ENCODE measurements at places on chromosomes 3 and 15.

GRCh38 chr15:58900631-58901030 is 32.8 kb downstream of the SLTM start:
- no peak for DNase-seq

- no peak for DNase-seq
Observed at GRCh38 chr3:177069514-177070329, 127.6 kb downstream of the TBL1XR1 start.

DNA sequence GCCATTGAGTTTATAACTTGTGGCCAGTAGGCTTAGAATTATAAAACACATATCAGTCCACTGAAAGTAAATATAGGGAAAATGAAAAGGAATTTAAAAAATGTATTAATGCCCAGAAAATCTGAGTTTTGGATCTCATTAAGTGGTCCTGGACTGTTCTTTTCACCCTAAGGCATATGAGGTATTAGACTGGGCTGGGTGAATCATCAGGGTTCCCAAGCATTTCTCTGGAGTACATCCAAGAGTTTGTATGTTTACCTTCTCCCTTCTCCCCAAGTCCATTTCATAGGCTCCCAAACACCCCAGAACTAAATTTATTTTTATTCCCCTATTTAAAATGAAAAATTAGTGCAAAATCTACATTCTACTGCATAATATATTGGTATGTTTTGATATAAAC is 31.9 kb upstream of the SPTSSB start:
- DNase-seq, result no peak

GRCh38 chr3:126208182-126208581 is 27.8 kb upstream of the ALDH1L1 start:
- no peak for DNase-seq

GRCh38 chr3:13590841-13591520 is 42.1 kb downstream of the FBLN2 start:
- no peak for DNase-seq

GRCh38 chr3:8663177-8664061 is 18.8 kb upstream of the SSUH2 start:
- peak; percentile 42 for DNase-seq

DNA sequence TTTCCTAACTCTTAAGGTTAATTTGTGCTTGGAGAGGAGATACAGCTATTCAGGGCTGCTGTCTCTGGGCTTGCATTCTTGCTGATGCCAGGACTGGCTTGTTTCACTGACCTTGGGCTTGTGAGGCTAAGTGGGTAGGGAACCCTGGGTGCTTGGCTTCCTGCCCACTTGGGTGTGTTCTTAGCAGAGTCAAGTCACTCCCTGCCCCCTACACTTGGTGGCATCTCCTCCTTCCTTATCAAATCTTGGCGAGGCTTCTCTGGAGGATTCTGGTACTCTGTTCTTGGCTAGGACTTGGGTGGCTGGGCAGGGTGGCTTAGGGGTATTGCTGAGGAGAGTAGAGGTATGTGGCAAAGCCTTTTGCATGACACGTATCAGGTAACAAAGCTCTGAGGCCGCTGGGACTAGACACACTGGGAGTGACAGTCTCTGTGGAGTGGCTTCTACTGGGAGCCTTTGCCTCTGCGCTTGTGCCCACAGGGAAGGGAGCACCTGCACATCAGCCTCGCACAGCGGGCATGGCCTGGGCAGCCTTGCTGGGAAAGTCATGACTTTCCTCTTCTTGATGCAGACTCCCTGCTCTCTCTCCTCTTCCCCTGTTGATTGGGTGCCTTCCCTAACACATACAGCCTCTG is 41.8 kb downstream of the CHCHD6 start:
- no peak for DNase-seq

DNA sequence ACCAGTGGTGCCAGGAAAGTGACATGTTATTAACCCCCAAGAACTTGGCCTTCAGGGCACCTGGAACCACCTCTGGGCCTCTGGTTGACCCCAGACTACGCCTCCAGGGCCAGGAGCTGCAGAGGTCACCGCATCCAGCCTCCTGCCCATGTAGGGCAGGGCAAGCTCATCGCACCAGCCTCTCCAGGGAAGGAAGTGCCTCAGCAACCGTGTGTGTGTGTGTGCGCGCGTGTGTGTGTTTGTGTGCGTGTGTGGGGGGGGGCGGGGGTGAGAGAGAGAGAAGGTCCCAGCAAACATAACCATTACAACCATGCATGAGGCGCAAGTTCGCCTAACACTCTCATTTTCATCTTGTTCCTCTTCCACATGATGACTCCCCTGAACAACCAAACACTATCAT is 31.8 kb downstream of the RAB6B start:
- DNase-seq, result no peak

DNA sequence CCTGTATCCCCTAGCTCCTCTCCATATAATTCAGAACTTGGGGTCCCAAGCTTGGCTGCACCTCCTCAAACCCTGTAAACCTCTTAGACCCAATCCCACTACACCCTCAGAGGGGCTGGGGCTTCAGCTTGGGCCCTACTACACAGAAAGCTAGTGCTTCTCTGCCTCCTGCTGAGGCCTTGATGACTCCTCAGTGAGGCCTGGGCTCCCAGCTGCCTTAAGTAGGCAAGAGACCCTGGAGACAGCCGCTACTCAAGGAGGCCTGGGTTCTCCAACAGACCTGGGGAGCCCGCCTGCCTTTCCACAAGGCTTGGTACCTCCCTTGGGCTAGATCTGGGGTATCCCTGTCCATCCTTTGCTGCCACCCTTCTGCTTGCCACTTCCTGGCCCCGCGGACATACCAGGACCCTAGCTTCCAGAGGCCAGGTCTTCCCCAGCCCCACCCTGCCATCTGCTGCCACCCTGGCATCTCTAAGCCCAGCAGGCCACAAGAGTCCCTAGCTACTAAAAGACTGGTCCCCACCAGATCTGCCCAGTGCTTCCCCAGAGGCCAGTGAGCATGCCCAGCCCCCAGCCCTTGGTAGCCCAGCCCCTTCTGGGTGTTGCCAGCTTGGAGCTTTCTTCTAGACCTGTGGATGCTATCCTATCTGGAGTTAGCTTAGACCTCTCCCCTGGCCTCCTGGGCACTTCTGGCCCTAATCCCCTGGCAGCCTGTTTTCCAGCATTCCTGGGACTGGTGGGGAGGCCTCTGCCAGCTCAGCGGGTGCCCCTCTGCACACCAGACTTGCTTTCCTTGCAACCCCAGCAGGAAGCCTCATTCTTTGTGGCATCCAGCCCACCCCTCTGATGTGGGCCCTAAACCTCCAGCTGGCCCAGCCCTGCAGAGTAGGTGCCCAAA is 13.7 kb downstream of the C15orf39 start:
- no peak for DNase-seq

GRCh38 chr15:40420071-40420713 is 14.6 kb downstream of the IVD start:
- DNase-seq, result no peak

GRCh38 chr3:35404571-35404970 is 234.8 kb upstream of the ARPP21 start:
- DNase-seq, result no peak

DNA sequence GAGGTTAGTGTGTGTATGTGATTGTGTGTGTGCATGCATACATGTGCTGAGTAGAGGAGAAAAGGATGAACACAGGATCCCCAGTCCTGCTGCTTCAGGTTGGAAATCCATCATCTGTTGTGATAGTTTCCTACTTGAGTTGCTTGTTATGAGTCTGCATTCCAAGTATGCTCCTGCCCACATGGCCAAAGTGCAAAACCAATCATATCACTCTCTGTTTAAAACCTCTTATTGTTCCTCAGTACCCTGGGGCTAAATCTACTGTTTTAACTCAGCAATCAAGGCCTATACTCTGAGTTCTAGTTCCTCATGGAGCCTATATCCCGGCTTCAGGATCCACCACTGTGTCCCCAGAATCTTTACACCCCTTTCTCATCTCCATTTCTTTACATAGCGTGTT is 139.9 kb upstream of the TLE3 start:
- DNase-seq, result no peak

DNA sequence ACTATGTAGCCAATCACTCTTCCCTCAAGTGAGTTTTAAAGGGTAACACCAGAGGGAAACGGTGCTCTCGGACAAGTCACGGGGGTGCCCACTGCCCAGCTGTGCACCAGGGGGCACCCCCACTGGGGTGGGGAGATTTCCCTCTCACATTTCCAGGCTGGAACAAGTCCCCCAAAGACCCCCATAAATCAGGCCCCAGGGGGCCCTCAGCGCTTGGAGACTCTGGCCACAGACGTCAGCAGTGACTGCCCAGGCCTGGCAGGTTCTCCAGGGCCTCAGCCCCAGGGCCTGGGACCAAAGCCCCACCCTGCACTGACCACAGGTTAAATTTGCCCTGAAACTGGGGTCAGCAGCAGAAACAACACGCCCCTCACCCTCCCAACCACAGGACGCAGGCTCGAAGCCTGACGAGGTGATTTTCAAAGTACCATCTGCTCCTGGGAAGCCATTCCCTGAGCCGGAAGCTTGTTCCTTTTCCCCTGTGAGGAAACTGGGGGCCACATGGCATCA is 17.0 kb downstream of the XXYLT1 start:
- DNase-seq, result no peak

DNA sequence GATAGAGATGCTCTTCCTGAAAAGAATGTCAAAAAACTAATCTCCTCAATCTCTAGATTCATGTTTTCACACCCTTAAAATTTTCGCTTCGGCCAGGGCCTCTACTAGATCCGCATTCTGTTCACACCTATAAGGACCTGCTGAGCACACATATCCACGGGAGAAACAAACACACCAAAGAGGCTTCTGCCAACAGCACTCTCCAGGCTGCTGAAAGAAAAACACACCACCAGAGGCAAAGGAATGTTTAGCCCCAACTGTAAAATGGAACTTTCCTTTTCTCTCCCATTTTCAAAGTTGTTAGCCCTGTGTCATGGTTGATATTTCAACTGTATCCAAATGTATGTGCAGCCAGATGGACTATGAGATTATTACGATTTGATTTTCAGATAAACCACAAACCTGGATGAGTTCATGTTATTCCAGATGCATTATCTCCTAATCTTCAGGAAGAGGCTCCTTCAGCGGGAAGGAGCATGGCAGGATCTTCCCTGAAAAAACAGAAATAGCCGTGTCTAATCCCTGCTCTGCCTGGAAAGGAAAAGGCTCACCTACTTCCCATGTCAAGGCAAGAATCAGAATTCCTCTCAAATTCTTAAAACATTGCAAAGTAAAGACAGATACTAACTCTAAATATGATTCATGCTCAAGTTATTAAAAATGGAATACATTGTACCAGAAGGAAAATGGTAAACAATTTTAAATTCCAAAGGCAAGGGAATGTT is 442.7 kb upstream of the NR2F2 start:
- no peak for DNase-seq

- no peak for DNase-seq
Observed at GRCh38 chr3:67804089-67804488, 149.7 kb upstream of the SUCLG2 start.

- no peak for DNase-seq
Observed at GRCh38 chr3:191972714-191973398, 511.9 kb downstream of the PYDC2 start.

GRCh38 chr3:39479701-39480414 is 12.4 kb downstream of the MOBP start:
- DNase-seq, result no peak

GRCh38 chr15:68812597-68813431 is 7.9 kb downstream of the ANP32A start:
- no peak for DNase-seq

- no peak for DNase-seq
Observed at GRCh38 chr3:58474967-58475578, 16.8 kb upstream of the KCTD6 start.

GRCh38 chr3:31957106-31957505 is 24.0 kb downstream of the OSBPL10 start:
- no peak for DNase-seq

DNA sequence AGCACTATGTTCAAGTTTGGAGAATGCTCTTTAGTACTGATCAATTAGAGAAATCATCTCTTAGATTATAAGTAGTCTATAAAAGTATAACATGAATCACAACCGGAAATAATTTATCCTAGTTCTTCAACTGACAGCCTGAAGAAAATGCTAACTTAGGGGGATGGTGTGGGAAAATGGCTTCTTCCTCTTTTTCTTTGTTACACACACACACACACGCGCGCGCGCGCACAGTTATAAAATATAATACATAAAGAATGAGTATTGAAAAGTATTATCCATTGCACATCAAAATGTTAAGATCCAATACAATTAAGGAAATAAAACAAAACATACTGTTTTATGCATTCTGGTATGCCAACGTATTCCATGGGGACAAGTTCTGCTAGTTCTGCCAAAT is 11.2 kb upstream of the GTF2A2 start:
- DNase-seq, result no peak

GRCh38 chr15:39207532-39208115 is 373.3 kb upstream of the THBS1 start:
- DNase-seq, result no peak

- no peak for DNase-seq
Observed at GRCh38 chr15:88707771-88708654, 69.2 kb downstream of the ISG20 start.

- DNase-seq, result no peak
Observed at GRCh38 chr3:34207002-34207401, 408.6 kb downstream of the PDCD6IP start.

- no peak for DNase-seq
Observed at GRCh38 chr3:134991003-134991402, 195.9 kb downstream of the EPHB1 start.

DNA sequence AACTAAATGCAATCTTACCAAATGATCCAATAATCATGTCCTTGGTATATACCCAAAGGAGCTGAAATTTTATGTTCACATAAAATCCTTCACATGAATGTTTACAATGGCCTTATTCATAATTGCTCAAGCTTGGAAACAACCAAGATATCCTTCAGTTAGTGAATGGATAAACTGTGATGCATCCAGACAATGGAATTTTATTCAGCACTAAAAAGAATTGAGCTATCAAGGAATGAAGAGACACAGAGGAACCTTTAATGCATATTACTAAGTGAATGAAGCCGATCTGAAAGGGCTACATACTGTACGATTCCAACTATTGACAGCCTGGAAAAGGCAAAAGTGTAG is 168.4 kb downstream of the PDE8A start:
- DNase-seq, result no peak

DNA sequence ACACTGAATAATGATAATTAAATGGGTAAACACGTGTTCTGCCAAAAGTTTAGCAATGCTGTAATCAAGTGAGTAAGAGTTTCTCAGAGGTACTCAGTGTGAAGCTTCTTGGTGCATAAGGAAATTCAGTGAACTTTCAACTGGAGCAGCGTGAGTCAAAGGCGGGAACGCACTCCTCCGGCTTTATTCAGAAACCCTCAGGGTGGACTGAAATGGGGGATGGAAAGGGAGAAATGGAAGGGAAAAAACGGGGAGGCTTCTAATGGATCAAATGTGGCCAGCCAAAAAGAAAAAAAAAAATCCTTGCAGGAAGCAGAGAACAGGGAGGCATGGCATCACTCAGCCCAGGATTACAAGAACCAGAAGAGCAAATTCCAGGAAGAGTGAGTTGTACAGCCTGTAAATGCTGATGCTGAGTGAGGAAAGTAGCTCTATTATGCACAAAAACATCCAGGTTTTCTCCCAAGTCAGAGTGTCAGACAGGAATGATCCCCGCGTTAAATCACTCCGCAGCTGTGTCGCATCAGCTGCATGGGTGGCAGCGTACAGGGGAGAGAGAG is 85.3 kb downstream of the ASB7 start:
- no peak for DNase-seq
